Activated CD8-positive, alpha-beta memory T cell treated with anti-CD3 and anti-CD28 coated beads, Interleukin-2, amount 50 U/mL, for 48 hours (primary cell): ENCODE measurements at places on chromosomes 2 and 18.

- no peak for DNase-seq
These were observed 14.3 kb upstream of the TMEM185B start for GRCh38 chr2:120237491-120237902.

DNA sequence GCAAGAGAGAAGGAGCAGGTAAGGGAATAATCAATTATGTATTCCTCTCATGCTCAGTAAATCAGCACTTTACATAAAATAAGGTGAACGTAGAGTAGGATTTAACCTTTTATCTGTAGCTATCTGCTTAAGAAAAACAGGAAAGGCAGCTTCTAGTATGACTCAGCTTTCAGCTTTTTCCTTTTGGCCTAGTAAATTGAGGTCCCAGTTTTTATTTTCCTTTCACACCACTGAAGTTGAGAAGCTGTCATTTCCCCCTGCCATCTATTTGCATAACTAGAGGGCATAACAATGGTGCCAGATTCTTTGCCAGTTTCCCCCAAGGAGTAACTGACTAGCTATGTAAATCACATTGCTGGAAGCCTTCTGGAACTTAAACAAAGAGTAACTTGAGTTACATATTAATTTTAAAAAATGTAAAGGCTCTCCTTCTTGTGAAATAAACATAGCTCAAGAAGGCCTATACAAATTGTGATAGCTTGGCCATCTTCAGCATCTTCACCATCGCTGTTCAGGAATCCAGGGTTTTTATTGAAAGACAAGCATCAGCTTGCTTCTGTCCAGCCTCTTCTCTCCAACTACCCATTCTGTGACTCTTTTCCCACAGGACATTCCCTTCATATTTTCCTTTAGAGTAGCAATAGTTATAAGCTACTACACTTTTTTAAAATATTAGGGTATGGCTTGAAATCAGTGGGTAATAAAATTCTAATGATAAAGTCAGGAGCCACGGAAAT lies 97.0 kb downstream of the KYNU start:
- no peak for DNase-seq

DNA sequence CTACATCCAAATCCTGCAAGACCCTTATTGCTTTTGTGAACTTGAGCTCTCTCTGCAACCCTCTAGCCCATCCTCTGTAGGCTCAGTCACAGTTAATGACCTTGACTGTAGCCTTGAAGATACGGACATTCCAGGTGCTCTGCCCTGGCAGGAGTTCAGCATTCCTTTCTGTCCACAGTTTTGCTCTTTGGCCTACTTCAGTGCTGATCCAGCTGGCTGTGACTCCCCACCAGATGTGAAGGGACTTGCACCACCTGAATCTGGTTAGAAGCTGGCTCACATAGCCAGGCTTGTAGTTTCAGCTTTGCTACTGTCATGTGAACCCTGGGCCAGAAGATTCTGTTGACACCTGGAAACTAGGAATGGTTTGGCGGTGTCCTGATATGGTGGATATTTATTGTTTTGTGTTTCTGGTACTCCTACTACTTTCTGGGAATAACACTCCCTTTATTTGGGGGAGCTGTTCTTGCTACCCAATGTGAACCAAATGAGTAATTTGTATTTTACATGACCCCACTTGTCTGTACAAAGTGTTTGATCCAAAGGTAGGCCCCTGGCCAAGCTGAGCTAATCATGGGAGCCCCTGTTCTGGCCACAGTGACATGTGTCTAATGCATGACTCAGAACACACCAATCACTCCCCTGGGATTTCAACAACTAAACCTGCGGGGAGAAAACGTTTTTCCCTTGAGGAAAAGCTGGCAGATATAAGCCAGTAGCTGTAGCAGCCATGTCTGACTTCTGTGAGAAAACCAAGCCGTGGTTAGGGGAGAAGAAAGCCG lies 73.4 kb downstream of the CDCA7 start:
- no peak for DNase-seq

DNA sequence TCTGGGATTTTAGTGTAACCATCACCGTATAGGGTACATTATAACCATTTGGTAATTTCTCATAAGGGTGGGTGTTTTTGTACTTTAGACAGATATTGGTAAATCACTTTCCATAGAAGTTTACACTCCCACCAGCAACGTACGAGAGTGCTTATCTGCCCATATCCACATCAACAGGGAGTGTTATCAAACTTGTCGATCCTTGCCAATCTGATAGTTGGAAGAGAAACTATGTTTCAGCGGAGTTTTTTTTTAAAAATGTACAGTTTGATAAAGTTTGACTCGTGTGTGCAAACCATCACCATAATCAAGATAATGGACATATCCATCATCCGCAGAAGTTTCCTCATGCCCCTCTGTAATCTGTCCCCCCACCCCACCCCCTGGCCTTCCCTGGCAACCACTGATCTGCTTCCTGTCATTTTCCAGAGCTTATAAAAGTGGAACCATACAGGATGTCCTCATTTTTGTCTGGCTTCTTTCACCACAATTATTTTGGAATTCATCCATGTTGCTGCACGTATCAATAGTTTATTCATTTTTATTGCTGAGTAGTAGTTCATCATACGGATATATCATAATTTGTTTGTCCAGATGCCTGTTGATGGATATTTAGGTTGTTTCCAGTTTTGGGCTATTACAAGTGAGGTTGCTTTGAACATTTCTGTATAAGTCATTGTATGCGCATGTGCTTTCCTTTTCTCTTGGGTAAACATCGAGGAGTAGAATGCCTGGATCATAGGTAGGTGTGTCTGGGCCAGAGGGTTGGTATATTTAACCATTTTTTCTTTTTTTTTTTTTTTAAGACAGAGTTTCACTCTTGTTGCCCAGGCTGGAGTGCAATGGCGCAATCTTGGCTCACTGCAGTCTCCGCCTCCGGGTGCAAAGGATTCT lies 18.6 kb downstream of the GLI2 start:
- no peak for DNase-seq

- no peak for DNase-seq
These were observed 204.7 kb upstream of the TPO start for GRCh38 chr2:1208522-1208921.

DNA sequence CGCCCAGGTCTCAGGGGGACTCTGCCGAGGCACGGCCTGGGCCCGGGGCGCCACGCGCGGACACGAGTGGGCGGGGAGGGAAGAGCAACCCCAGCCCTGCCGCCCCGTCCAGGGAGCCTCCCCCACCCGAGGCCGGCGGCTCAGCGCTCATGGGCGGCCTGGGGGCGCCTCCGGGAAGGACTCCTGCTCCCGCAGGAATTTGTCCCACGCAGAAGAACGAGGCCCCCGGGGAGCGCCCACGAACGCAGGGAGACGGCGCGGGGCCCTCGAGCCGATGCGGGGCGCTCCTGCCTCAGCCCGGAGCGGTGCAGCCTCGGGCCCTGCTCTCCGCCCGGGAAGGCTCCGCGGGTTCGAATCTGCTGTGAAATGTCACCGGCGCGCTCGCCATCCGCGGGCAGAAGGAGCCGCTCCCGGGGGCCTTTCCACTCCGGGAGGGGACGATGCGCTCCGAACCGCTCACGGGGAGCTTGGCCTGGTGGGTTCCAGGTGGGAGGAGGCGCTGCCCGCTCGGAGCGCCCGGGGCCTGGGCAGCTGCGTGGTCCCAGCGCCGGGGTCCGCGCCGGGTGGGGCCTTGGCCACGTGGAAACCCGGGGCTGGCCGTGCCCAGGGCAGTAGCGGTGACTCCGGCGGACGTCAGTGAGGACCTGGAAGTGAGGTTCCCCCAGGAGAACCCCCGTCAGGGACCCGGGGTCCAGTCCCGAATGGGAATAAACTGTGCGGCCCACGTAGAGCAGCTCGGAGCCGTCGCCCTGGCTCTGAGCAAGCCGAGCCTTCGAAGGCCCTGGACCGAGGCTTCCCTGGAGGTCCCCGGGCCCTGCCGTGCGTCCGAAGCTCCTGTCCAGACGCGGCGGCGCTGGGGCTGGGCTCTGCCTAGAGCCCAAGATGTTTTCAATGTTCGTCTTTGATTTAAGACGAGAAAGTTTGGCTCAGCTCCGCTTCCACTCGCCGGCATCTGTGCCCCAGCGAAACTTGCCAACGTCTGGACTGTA lies 41.4 kb upstream of the CTDP1 start:
- peak; percentile 34 for DNase-seq

GRCh38 chr2:3793249-3793648 lies 89.9 kb downstream of the DCDC2C start:
- no peak for DNase-seq

DNA sequence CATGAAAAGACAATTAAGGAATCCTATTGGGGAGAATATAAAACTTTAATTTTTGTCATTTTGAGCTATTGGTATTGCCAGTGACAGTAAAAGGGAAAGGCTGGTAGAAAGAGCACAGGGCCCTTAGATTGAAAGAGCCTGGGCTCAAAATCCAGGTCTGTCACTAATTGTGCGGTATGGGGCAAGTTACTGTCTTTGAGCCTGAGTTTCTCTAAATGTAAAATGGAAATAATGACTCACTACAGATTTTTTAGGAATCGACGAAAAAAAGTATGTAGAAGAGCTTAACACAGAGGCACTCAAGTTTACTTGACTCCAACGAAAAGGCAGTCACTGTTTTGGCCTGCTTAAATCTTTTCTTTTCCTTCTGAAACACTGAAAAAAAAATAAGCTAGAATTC lies 7.0 kb downstream of the NDUFV2 start:
- no peak for DNase-seq

DNA sequence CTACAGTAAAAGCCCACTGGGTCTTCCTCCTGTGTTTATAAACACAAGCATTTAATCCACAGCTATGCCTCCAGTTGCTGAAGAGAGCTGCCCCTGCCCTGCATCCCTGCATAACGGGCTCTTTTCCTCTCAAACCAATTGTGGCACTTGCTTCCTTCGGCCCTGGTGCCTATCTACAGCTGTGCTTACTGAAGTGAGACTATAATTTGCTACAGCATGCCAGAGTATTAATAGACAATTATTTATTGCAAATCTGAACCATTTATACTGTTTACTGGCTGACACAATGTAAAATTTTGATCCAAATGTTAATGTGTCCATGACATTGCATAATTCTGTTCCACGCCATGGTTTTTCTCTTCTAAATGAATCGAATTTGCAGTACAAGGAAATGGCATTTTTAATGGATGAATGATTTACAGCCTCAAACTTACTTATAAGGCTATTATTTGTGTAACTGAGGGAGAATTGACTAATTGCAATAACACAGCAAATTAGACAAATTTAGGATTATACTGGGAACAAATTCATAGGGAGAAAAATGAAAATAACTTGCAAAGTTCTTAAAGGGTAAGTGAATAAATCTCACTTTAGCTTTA lies 457.0 kb upstream of the HNRNPA3 start:
- DNase-seq: no peak

DNA sequence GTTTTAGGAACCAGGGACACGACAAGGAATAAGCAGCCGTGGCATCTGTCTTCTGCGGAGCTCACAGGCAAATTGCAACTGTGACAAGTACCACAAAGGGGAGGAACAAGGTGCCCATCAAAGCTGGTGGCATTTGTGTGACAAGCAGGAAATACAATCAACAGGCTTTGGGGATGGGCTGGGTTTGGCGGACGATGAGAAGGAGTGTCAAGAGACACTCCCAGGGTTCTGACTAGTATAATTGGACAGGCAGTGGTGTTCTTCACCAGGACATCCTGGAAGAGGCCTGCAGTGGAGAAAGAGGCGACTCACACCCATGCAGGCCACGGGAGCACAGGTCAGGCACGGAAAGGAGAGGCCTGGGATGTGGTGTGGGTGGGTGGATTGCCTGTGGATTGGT lies 14.2 kb upstream of the SPATA3 start:
- DNase-seq: no peak

GRCh38 chr18:78659748-78660147 lies 319.9 kb upstream of the SALL3 start:
- DNase-seq: peak; percentile 62

DNA sequence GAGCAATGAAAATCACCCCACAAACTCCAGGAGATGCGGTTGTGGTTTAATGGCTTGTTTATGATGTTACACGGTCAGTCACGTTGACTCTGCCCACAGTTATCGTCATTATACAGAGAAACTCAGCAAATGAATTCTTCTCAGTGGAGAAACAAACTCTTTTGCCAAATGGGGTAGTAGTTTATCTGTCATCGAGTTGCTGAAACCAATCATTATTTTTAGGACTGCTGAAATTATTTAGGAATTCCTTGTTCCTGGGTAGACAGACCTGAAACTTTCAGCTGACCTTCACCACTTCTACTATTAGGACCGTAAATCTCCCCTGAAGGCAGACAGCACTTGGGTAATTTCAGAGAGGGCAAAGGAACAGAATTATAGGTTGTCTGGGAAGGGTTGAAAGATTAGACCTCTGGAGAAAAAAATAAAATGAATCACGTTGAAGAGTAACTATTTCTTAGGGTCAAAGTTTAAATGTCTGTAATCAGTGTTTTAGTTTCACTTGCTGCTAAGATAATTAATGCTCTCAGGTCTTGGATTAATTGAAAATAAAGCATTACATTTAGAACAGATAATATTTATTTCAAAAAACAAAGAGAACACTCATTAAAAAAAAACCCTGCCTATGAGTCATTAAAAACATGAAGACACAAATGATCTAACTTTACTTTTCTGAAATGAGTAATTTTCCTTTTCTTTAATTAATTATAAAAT lies 52.1 kb upstream of the LYPD6 start:
- no peak for DNase-seq

DNA sequence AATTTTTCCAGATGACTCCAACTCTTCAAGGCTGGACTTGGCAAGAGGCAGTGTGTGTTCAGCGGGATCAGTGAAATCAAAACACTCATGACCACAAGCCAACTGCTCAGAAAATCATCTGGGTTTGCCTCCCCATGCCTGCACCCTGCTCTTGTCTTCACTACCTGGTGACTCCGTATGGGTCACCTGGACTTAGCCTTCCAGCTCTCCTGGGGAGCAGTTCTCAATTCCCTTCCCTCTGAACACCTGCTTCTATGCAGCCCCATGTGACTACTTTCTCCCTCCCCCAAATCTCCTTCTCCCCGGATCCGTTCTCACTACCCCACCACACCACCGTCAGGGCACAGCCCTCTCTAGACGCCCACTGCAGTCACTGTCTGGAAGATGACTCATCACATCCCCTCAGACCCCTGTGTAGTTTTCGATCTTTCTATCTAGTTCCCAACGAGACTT lies 130.2 kb upstream of the ID2 start:
- DNase-seq: peak; percentile 59

GRCh38 chr2:143284087-143284675 lies 155.0 kb downstream of the ARHGAP15 start:
- no peak for DNase-seq

DNA sequence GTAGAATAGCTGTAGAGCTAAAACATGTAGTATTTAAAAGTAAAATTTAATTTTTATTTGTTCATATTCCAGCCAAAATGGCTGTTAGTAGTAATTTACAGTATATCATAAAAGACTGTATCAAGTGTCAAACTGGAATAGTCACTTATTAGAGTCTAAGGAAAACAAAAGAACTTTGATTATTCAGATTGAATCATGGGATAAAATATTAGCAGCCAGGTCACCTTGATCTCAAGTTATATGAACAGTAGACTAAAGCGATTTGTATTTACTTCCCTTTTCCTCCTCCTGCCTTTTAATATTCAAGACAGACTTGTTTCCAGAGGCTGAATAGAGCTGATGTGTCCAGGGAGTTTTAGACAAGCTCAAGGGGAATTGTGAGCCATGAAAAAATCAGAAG lies 54.4 kb downstream of the PMAIP1 start:
- DNase-seq: no peak

- no peak for DNase-seq
These were observed 62.6 kb downstream of the TRPM8 start for GRCh38 chr2:233979748-233980147.
